Activated effector memory CD4-positive, alpha-beta T cell treated with Interleukin-2 at 50 U/mL for 16 hours (primary cell): ENCODE measurements at places on chromosomes 5 and 9.
A peak's percentile ranks its signal among the peaks of the same experiment; 100 is the strongest.

GRCh38 chr9:129480227-129480626, 140.7 kb downstream of the C9orf50 start:
- no peak for DNase-seq

GRCh38 chr5:169988947-169989346, 8.7 kb upstream of the INSYN2B start:
- no peak for DNase-seq

- DNase-seq: no peak
Observed at GRCh38 chr9:83535736-83536135, 2.5 kb downstream of the FRMD3 start.

DNA sequence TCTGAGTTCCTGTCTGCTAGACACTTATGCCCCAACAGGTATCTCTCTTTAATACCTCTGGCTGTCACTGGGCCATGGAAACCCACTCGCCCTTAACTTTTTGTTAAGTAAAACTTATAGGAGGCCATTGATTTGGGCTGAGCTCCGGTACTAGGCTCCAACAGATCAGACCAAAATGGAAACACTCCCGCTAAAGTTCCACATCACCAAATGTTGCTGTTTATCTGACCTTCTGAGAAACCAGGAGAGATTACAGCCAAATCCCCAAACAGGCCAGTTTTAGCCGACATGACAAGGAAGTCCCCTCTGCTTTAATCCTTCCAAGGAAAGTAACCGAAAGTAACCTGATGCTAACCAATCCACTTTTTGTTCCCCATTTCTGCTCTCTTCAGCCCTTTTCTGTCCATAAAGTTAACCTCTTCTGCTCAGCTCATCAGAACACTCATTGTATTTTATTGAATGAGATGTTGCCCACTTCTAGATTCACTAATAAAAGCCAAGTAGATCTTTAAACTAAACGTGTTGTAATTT, 115.2 kb upstream of the LHFPL2 start:
- DNase-seq: no peak

DNA sequence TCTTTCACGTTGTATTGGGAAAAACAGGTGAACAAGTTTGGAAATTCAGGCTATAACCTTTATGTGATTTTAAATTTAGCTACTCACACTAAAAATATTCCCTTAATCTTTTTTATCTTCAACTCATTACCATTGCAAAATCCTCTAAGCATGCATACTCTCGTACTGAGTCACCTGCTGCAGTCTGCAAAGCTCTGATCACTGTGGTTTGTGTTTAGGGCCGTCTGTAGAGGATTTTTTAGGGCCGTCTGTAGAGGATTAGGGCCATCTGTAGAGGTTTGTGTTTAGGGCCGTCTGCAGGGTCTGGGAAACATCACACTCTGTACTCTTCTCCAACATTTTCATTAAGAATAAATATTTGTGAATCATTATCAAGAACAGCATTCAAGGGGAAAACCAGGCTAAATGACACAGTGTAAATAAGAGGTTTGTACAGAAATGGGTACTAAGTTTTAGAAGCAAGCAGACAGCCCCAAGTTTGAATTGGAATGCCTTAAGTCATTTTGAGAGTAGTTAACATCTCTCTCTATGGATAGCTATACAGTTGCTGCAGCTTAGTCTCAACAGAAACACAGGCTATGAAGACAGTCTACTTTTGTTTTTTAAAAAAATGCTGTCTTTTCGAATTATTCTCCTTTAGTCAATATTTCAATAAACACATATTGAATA, 155.0 kb upstream of the TSLP start:
- no peak for DNase-seq

GRCh38 chr9:118692613-118693012, 676.6 kb downstream of the BRINP1 start:
- DNase-seq: no peak

- no peak for DNase-seq
Observed at GRCh38 chr9:35110327-35110761, 5.3 kb downstream of the ATOSB start.

- no peak for DNase-seq
Observed at GRCh38 chr9:21758540-21758939, 43.9 kb upstream of the MTAP start.

DNA sequence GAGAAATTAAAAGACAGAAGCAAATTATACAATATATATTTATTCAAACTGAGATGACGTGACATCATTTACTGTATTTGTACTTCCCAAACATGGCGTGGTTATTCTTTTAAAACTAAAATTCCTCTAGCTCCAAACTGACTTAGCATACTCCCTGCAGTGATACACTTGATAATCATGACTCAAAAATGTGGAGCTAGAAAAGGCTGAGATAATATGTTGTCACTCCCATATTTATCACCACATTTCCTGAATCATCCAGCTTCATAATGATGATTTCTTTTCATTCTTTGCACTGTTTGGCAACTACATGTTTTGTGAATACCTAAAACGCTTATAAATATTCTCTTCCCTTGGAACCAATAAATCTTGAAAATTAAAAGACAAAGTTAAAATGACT, 341.0 kb downstream of the EBF1 start:
- DNase-seq: no peak

GRCh38 chr5:78647351-78647818, 1.2 kb downstream of the LHFPL2 start:
- DNase-seq: no peak

- no peak for DNase-seq
Observed at GRCh38 chr5:144205141-144205551, 34.5 kb downstream of the KCTD16 start.

GRCh38 chr9:126852086-126852688, 8.3 kb upstream of the ZBTB34 start:
- DNase-seq: no peak

DNA sequence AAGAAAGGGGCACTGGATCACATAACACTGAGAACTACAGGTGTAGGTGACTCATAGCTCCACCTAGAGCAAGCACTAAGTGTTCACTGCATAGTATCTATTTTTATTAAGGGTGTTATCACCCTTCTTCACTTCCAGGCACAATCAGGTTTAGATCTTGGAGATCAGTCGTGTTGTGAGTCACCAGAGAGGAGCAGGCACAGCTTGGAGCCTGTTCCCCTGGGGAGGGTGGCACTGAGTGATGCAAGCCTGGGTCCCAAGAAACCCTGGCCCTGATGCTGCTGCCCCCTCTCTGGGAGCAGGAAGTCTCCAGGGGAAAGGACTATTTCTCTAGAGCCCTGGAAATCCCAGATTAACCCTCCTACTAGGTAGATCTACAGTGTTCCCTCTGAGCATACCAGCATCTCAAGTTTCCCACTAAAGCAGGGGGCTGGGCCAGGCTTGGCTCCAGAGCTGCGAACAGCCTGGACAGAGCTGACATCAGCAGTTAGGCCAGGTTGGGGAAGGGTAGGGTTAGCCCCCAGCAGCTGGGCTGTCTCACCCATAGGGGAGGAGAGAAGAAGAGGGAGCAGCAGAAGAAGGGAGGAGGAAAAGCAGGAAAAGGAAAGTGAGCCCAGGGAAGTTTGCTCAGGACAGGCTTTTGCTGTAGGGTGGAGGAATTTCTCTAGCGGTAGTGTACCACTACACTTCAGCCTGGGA, 28.1 kb upstream of the SPINK4 start:
- no peak for DNase-seq

- no peak for DNase-seq
Observed at GRCh38 chr5:144451187-144451973, 280.7 kb downstream of the KCTD16 start.

GRCh38 chr5:82735160-82735789, 341.9 kb downstream of the TMEM167A start:
- DNase-seq: no peak

GRCh38 chr9:90408659-90409058, 234.0 kb downstream of the DIRAS2 start:
- no peak for DNase-seq

- no peak for DNase-seq
Observed at GRCh38 chr5:72210888-72211678, 103.8 kb downstream of the MAP1B start.

GRCh38 chr9:112056996-112057395, 118.1 kb downstream of the SUSD1 start:
- DNase-seq: no peak

GRCh38 chr9:103990311-103990710, 103.8 kb upstream of the SMC2 start:
- DNase-seq: no peak

DNA sequence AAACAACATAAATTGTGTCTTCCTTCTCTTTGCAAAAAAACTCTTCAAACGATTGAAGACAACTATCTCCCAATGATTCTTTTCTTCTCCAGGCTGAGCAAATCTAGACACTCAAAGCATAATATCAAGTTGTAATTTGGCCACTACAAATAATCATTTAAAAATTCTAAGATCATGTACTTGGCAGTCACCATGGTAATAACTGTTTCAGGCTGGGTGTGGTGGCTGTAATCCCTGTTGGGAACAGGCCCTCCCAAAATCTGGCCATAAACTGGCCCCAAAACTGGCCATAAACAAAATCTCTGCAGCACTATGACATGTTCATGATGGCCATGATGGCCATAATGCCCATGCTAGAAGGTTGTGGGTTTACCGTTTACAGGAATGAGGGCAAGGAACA, 52.0 kb downstream of the PJA2 start:
- no peak for DNase-seq

GRCh38 chr5:135533334-135533733, 2.4 kb downstream of the NEUROG1 start:
- no peak for DNase-seq

DNA sequence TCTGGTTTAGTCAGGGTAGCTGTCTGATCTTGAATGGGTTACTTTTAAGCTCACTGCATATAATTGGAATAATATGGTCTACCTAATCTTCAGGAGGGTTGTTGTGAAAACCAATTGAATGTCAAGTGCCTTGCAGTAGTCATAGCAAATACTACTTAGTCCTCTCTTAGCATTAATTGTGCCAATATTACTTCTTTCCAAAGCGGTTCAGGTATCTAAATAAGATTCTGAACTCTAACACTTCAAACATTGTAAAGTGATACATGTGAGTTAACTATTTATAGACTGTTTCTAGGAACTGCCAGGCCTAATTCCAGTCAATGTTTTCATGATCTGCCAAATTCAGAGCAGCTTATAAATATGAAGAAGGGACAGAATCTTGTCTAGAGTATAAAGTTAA, 140.2 kb downstream of the SH3GL2 start:
- no peak for DNase-seq

- DNase-seq: no peak
Observed at GRCh38 chr5:155268770-155269425, 255.3 kb downstream of the KIF4B start.

- no peak for DNase-seq
Observed at GRCh38 chr5:57566914-57567313, 84.3 kb upstream of the ACTBL2 start.

- no peak for DNase-seq
Observed at GRCh38 chr9:21286659-21287058, 18.5 kb downstream of the IFNA5 start.

DNA sequence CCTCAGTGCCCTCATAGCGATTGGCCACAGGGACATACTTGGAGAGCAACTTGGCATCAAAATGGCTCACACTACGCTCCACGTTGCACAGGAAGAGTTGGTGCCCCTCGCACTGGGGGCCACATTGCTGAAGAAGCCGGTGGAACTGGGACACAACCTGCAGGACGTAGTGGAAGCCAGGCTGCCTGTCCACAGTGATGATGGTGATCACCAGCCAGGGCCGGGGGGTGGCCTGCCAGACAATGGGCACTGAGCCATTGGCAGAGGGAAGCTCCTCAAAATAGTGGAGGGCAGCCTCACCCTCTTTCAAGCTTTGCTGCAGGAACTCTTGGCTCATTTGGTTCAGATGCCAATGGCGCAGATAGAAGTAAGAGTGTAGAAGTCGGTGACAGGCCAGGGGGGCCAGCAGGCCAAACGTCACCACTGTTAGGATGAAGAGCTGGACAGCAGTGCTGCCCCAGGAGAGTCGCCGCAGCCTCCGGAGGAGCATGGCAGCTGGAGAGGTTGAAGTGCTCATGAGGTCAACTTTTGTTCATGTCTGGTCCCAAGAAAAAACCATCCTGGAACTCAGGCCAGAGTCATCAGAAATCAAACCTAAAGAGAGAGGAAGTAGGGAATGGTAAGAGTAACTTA, 41.1 kb upstream of the ALDOB start:
- DNase-seq: no peak

DNA sequence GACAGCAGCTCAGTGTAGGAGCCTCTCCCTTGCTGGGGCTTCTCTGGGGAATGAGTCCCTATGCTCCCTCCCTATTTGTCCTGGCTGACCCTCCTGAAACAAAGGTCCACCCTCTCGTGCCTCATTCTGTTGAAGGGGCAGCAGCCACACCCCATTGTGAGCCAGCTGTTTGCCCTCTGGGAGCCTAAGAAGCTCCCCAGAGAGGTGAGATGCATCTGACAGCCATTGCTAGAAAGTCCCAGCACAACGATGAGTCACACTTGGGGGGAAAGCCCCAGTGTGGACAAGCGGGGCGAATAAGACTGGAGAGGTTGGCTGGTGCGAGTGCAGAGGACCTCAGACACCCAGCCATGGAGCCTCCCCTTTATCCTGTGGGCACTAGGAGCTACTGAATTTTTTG, 101.4 kb downstream of the PPARGC1B start:
- no peak for DNase-seq

DNA sequence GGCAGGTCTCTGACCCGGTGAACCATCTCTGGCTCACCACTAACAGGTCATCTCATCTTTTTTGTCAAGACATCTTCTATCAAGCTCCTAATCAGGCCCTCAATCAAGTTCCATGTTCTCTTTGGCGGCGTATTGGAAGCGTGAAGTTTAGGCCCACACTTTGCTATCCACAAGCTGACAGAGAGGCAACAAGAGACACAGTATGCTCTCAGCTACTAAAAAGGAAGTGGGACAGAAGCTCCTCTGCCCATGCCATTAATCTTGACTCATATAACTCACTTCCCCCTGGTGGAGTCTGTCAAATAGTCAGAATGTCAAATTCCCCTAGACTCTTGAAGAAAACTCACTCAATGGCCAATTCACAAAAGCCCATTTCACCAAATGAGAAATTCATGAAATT, 77.6 kb upstream of the TMC1 start:
- peak; percentile 1 for DNase-seq
